ENCODE measurements at places on chromosomes 12 and 14.

- no peak for DNase-seq
Observed at GRCh38 chr14:72419226-72419775, 474.6 kb downstream of the DPF3 start.

GRCh38 chr12:28869197-28869596 lies 279.9 kb upstream of the FAR2 start:
- DNase-seq, result no peak

DNA sequence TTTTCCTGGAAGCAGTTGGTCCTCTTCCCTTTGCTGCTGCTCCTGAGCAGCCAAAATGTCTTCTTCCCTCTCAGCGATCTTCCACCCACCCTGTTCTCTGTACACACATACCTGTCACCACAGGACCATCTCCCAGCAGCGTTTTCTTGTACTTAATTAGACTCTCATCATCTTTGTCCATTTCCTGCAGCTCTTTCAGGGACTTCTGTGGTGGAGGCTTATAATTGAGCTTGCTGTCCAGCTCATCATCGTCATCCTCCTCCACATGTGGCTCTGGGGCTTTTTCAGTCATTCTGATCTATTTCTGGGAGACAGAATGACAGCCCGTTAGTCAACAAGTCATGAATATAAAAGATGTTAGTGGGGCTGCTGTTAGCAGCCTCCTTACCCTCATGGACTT lies 11.0 kb downstream of the ARHGDIB start:
- DNase-seq, result no peak

GRCh38 chr14:21940887-21941856 lies 267.6 kb upstream of the OR4E1 start:
- DNase-seq, result peak; percentile 20

GRCh38 chr12:1916371-1917171 lies 1.9 kb downstream of the CACNA2D4 start:
- DNase-seq, result no peak

DNA sequence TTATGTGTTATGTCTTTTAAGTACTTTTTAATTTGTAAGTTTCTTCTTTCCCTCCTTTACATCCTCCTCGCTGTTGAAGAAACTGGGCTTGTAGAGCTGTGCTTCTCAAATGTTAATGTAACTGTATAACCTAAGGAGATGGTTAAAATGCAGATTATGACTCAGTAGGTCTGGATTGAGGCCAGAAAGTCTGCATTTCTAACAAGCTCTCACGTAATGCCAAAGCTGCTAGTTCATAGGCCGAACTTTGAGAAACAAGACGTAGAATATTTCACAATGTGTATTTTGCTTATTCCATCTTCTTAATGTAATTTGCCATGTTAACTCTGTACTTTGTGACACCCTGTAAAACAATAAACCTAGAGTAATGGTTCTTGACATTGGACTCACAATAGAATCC lies 193.3 kb upstream of the SYT1 start:
- no peak for DNase-seq

DNA sequence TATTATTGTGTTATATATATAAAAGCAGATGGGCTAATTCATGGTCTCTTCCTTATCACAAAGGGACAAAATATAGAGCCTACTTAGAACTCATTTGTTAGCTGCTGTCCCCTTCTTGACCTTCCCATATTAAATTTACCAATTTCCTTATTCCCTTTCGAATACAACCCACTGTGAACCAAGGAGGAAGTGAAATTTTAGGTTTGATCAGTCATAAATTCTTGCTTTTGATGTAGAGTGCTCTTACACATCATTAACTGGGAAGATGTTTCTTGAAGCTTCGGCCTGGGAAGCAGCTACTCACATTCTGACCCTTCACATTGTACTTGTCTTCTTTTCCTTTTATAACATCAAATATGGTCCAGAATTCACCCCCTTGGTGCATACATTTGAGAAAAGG lies 579.0 kb downstream of the LRFN5 start:
- DNase-seq, result no peak

DNA sequence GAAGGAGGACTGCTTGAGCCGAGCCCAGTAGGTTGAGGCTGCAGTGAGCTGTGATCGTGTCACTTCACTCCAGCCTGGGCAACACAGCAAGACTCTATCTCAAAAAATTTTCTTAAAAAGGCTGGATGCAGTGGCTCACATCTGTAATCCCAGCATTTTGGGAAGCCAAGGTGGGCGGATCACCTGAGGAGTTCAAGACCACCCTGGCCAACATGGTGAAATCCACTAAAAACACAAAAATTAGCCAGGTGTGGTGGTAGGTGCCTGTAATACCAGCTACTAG lies 17.1 kb upstream of the MDM2 start:
- no peak for DNase-seq

DNA sequence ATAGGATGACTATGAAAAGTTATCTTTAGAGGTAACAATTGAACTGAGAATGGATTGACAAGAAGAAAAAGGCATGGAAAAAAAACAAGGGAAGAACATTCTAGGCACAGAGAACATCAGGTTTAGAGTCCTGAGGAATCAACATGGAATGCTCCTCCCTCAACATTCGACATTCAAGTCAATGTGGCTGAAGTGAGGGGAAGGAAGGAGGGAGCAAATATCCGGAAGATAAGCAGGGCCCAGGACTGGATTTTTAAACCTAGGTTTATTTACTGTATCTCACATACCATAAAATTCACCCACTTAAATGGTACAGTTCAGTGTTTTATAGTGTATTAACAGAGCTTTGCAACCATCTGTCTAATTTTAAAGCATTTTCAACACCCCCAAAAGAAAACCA lies 9.6 kb upstream of the CCER1 start:
- no peak for DNase-seq

- no peak for DNase-seq
Observed at GRCh38 chr12:96098631-96099030, 63.2 kb upstream of the LTA4H start.

GRCh38 chr12:94267921-94268471 lies 119.6 kb downstream of the PLXNC1 start:
- DNase-seq, result no peak

GRCh38 chr12:131390412-131391334 lies 320.2 kb upstream of the SFSWAP start:
- no peak for DNase-seq

DNA sequence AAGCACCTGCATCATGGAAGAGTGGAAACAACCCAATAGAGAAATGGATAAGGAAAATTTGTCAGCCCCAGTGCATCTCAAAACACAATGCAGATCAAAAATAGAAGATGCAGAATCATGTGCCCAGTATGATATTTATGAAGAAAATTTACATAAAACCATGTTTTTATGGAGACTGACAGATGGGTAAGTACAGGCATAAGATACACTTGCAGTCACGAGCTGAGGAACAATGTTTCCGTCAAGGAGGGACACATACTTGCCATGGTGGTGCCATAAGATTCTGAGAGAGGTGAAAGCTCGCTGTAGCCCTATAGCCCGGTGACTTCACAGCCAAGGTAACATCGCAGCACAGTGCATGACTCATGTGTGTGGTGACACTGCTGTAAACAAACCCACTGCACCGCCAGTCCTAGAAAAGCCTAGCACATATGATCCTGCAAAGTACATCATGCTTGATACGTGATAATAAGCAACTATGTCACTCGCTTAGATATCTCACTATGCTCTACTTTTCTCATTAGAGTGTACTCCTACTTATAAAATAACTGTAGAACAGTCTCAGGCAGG lies 112.6 kb downstream of the RIMBP2 start:
- DNase-seq, result no peak

DNA sequence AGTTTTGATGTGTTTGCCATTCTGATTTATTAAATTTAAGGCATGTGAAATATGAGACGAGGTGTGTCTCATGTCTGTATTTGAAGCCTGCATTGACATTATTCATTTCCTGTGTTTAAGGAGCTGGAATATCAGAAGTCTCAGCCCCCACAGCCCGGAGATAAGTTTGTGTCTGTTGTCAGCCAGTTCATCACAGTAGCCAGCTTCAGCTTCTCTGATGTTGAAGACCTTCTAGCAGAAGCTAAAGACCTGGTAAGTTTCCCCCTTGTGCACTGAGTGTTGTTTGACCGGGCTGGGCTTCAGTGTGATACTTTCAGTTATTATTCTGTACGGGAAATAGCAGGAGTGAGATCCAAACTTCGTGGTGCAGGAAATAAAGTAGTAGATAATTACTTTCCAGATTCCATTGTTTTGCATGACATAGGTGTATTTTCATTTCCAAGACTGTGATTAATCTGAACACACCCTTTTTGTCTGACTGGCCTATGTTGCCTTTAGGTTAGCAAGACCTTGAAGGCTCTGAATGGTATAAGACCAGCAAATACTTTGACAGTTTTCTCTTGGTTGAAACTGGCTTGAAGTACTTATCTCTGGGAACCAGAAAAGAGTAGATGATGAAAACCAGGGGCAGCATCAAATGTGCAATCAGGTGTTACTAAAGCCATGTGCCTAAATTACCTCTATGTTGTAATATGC lies 101.5 kb downstream of the GPR135 start:
- no peak for DNase-seq

GRCh38 chr14:23099212-23099861 lies 4.0 kb downstream of the C14orf119 start:
- no peak for DNase-seq

DNA sequence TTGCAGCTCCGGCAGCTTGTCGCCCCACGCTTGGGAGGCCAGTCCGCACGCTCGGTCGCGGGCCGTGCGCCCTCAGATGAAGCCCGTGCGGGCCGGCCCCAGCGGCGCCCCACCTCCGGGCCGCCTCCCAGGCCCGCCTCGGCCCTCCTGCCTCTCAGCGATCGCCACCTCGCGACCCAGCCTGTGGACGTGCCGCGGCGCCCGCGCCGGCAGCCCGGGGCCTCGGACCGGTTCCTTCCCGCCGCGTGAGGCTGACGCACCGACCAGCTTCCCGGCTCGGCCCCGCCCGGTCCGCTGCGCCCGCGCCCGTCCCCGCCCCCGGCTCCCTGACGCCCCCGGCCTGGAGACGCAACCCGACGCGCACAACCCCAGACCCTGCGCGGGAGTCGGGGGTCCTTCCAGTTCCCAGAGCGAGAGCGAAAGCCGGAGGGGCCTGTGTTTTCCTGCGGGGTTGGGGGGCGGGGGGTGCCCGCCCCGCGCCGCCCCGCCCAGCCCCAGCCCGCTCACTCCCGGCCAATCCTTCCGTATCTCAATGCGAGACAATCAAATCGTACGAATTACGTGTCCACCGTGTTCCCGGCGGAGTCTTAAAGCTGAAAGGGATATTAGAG lies at the start of gene ERO1A:
TSS of gene ERO1A (minus strand) at position 78 of the 611 bp plus-strand sequence. CDS start at position 1, 77 bp downstream.
- peak; percentile 68 for DNase-seq

DNA sequence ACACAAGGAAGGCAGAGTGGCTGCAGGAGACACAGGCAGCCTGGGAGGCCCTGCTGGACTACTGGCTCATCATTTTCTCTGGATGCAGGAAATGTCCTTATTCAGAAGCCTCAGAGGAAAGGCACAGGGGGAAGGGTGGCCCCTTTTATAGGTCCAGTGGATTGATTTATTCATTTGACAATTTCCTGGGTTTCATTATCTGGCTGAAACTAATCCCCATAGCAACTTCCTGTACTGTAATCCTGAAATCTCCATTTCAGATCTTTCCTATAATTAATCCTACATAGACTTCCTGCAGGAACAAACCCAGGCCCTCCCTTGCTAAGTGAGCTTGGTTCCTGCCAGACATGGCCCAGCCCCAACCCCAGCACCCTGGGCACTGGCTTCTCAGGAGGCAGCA lies 23.0 kb downstream of the KRT76 start:
- no peak for DNase-seq

- DNase-seq, result no peak
Observed at GRCh38 chr14:93702946-93703345, 85.3 kb downstream of the PRIMA1 start.

- DNase-seq, result no peak
Observed at GRCh38 chr12:29041621-29042020, 107.5 kb upstream of the FAR2 start.

GRCh38 chr14:59200195-59200594 lies 11.7 kb downstream of the DAAM1 start:
- DNase-seq, result no peak

DNA sequence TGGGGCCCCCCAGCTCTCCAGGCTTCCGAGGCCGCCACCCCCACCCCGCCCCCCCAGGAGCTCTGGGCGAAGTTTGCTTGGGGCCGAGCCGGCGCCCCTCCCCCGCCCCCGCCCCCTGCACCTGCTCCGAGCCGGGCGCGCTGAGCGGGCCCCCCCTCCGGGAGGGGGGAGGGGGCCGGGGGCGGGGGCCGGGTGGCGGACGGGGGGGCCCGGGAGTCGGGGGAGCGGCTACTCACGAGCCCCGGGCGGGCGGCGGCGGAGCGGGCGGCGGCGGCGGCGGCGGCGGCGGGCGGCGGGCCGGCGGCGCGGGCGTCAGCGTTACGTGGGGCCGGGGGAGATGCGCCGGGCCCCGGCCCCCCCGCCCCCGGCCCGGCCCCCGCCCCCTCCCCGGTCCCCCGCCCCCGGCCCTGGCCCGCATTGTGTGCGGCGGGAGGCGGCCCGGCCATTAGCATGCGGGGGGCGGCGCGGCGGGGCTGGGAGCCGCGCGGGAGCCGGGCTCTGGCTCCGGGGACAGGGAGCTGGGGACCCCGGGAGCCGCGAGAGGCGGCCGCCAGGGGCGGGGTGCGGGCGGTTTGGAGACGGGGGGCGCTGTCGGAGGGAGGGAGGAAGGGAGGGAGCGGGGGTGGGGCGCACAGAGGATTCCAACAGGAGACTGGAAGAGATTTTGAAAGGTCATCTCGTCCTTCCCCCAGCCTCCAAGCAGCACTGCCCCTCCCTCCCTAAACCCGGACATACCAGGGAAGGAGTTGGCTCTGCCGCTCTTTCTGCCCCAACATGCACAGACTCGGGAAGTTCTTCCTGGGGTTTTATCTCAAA lies at the start of gene ZNF219:
TSS of gene ZNF219 (minus strand) at position 580 of the 816 bp plus-strand sequence. CDS start 5,064 bp downstream, outside the sequence.
- DNase-seq, result peak; percentile 39

GRCh38 chr12:130806574-130806973 lies 32.5 kb downstream of the STX2 start:
- no peak for DNase-seq

Data from NCI-H1930 (cell line).